ENCODE measurements at places on chromosomes 7 and 10. TPM values are rescaled to one million over a fixed set of nuclear protein-coding genes. Genes with fewer than 3 reads are reported as not detected.

Gene FAM171A1
- 8.8 TPM for total RNA-seq

DNA sequence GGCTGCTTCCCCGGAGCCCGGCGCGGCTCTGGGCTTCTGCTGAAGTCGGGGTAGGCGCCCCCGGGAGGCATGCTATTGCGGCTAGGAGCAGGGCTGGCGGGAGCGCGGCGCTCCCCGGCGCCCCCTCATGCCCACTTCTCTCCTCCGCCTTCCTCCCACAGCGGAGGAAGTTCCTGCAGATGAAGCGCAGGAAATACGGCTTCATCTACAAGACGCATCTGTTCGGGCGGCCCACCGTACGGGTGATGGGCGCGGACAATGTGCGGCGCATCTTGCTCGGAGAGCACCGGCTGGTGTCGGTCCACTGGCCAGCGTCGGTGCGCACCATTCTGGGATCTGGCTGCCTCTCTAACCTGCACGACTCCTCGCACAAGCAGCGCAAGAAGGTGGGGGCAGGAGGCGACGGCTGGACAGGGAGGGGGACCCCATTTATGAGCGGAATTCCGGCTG is 479 bp downstream of the CYP26A1 start:
- no peaks in the 10 kb centered on the region for H3K36me3 ChIP-seq
- no peak overlapping the region for H3K4me3 ChIP-seq
- no peak overlapping the region for H3K27ac ChIP-seq
- no peaks in the 10 kb centered on the region for H3K27me3 ChIP-seq
- H3K4me1 ChIP-seq, result peaks cover 24% of the 10 kb centered on the region

- no peak overlapping the region for H3K27ac ChIP-seq
- H3K4me3 ChIP-seq, result no peak overlapping the region
- no peaks in the 10 kb centered on the region for H3K36me3 ChIP-seq
- H3K27me3 ChIP-seq, result no peaks in the 10 kb centered on the region
- DNase-seq, result no peak
Measured at GRCh38 chr7:15816835-15817426, 130.4 kb upstream of the MEOX2 start.

GRCh38 chr10:289581-289980 is 154.3 kb downstream of the ZMYND11 start:
- H3K27me3 ChIP-seq, result no peaks in the 10 kb centered on the region
- H3K36me3 ChIP-seq, result peaks cover 42% of the 10 kb centered on the region
- DNase-seq, result no peak

Gene NEBL
- total RNA-seq, result 1.8 TPM

GRCh38 chr10:124150807-124151417 is 57.5 kb upstream of the CHST15 start:
- no peaks in the 10 kb centered on the region for H3K27me3 ChIP-seq
- H3K36me3 ChIP-seq, result no peaks in the 10 kb centered on the region
- peaks cover 10% of the 10 kb centered on the region for H3K4me1 ChIP-seq
- DNase-seq, result no peak
- H3K4me3 ChIP-seq, result no peak overlapping the region

DNA sequence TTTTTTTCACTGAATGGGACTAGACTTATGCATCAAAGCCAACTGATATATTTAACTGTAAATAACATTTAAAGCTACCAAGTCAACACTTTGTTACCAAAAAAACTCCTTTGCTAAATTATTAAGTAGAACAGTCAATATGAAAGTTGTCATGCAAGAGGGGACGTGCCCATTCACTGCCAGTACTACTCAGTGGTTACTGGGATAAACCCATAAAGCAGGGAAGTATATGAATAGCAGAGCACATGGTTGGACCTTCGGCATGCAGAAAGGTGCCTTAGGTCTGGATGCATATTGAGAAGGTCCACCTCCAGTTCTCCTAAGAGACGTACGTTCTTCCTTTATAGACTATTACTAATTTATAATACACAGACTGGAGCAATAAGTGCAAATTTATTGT is 120.1 kb downstream of the SVOPL start:
- no peak for DNase-seq
- H3K27me3 ChIP-seq, result no peaks in the 10 kb centered on the region
- no peak overlapping the region for H3K27ac ChIP-seq

DNA sequence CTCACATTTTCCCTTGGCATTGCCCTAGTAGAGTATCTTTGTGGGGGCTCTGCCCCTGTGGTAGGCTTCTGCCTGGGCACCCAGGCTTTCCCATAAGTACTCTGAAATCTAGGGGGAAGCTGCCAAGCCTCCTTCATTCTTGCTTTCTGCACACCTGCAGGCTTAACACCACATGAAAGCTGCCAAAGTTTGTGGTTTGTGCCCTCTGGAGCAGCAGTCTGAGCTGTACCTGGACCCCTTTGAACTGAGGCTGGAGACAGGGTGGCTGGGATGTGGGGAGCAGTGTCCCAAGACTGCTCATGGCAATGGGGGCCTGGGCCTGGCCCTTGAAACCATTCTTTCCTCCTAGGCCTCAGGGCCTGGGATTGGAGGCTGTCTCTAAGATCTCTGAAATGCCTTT is 35.0 kb upstream of the TMEM273 start:
- no peaks in the 10 kb centered on the region for H3K4me1 ChIP-seq
- no peak overlapping the region for H3K27ac ChIP-seq
- no peak overlapping the region for H3K4me3 ChIP-seq
- H3K36me3 ChIP-seq, result no peaks in the 10 kb centered on the region
- H3K27me3 ChIP-seq, result no peaks in the 10 kb centered on the region

Gene LRRD1
- not detected for total RNA-seq

Gene ZNF783
- total RNA-seq, result 2.0 TPM

GRCh38 chr10:112022196-112022595 is 161.4 kb downstream of the GPAM start:
- H3K27ac ChIP-seq, result no peak overlapping the region
- no peak for DNase-seq
- H3K36me3 ChIP-seq, result no peaks in the 10 kb centered on the region
- no peaks in the 10 kb centered on the region for H3K27me3 ChIP-seq

- no peak overlapping the region for H3K4me3 ChIP-seq
- no peak overlapping the region for H3K27ac ChIP-seq
- DNase-seq, result no peak
- no peaks in the 10 kb centered on the region for H3K4me1 ChIP-seq
Measured at GRCh38 chr10:82277591-82277990, 402.6 kb downstream of the NRG3 start.

- no peaks in the 10 kb centered on the region for H3K4me1 ChIP-seq
- H3K27ac ChIP-seq, result peak overlapping the region; percentile 37
- DNase-seq, result no peak
- H3K36me3 ChIP-seq, result no peaks in the 10 kb centered on the region
Measured at GRCh38 chr10:70494966-70495365, 16.4 kb downstream of the PALD1 start.

GRCh38 chr10:43846968-43847367 is 198.3 kb upstream of the ZNF32 start:
- H3K27ac ChIP-seq, result no peak overlapping the region
- no peak for DNase-seq
- H3K4me1 ChIP-seq, result no peaks in the 10 kb centered on the region
- no peak overlapping the region for H3K4me3 ChIP-seq

Gene PIP
- not detected for total RNA-seq

DNA sequence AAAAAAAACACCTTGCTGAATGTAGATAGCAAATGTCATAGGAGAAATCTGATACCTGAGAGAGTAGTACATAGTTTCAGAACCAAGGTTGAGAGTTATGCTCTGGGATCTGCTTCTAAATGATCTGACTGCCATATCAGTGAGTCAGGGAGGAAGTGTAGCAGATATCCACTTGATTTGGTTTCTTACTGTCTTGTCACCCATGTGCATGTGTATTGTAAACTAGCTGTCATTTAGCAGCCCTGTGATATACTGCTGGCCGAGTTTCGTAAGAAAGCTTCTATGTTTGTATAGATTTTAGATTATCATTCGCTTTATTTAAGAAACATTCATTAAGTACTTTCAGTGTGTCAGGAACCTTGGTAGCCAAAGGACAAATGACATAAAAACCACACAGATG is 42.0 kb downstream of the SP4 start:
- no peaks in the 10 kb centered on the region for H3K36me3 ChIP-seq
- no peak overlapping the region for H3K4me3 ChIP-seq
- H3K27me3 ChIP-seq, result no peaks in the 10 kb centered on the region
- no peak for DNase-seq
- H3K27ac ChIP-seq, result no peak overlapping the region

DNA sequence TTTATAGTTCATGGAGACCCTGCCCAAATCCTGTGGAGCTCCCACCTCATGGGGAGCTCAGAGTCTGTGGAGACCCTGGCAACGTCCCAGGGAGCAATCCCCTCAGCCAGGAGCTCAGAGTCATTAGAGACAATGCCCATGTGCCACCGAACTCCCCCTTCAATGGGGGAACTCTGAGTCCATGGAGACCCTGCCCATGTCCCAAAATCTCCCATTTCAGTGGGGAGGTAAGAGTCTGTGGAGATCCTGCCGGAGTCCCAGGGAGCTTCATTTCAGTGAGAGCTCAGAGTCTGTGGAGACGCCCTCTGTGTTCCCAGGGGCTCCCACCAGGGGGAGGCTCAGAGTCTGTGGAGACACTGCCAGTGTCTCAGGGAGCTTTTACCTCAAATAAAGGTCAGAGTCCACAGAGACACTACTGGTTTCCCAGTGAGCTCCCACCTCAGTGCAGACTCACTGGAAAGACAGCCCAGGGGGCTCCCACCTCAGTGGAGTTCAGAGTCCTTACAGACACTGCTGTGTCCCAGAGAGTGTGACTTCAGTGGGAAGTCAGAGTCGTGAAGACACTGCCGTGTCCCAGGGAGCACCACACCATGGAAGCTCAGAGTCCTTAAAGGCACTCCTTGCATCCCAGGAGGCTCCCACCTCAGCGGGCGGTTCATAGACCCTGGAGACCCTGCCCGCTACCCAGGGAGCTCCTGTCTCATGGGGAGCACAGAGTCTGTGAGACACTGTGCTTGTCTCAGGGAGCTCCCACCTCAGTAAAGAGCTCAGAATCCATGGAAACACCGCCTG is 5.0 kb downstream of the MYO1G start:
- H3K36me3 ChIP-seq, result no peaks in the 10 kb centered on the region
- H3K4me1 ChIP-seq, result no peaks in the 10 kb centered on the region
- no peaks in the 10 kb centered on the region for H3K27me3 ChIP-seq
- no peak overlapping the region for H3K27ac ChIP-seq
